GM12878 (cell line): ENCODE measurements at places on chromosomes 7 and 10.
A peak's percentile ranks its signal among the peaks of the same experiment; 100 is the strongest.

DNA sequence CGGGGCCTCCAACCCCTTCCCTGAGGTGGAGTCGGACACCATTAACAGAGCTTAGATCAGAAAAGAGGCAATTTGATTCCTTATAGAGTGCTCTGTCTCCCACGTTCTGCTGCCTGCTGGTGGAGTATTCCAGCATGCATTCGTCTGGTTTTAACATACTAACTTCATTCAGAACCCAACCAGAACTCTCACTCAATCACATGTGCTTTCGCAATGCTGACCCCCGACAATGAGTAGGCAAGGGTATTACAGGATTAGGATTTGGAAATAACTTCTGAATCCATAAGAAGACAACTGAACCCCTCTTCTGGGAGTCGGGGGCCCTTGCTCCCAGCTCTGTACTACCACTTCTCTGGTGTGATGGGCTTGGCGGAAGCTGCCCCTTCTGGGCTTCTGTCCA lies 55.7 kb upstream of the HABP2 start:
- no peak overlapping the region for H3K27ac ChIP-seq
- no peaks in the 10 kb centered on the region for H3K36me3 ChIP-seq
- no peaks in the 10 kb centered on the region for H3K4me1 ChIP-seq
- DNase-seq: no peak

- H3K36me3 ChIP-seq: no peaks in the 10 kb centered on the region
- H3K4me3 ChIP-seq: no peak overlapping the region
- peak; percentile 11 for DNase-seq
- H3K4me1 ChIP-seq: 0 out of 2 replicates have a peak, but pooled peaks cover 5% of the 10 kb centered on the region
- no peaks in the 10 kb centered on the region for H3K27me3 ChIP-seq
- H3K27ac ChIP-seq: no peak overlapping the region
Observed at GRCh38 chr10:10677479-10677878, 340.2 kb upstream of the CELF2 start.

GRCh38 chr10:30505543-30506298 lies 71.7 kb downstream of the MAP3K8 start:
- no peak for DNase-seq
- H3K36me3 ChIP-seq: no peaks in the 10 kb centered on the region
- H3K4me3 ChIP-seq: no peak overlapping the region

DNA sequence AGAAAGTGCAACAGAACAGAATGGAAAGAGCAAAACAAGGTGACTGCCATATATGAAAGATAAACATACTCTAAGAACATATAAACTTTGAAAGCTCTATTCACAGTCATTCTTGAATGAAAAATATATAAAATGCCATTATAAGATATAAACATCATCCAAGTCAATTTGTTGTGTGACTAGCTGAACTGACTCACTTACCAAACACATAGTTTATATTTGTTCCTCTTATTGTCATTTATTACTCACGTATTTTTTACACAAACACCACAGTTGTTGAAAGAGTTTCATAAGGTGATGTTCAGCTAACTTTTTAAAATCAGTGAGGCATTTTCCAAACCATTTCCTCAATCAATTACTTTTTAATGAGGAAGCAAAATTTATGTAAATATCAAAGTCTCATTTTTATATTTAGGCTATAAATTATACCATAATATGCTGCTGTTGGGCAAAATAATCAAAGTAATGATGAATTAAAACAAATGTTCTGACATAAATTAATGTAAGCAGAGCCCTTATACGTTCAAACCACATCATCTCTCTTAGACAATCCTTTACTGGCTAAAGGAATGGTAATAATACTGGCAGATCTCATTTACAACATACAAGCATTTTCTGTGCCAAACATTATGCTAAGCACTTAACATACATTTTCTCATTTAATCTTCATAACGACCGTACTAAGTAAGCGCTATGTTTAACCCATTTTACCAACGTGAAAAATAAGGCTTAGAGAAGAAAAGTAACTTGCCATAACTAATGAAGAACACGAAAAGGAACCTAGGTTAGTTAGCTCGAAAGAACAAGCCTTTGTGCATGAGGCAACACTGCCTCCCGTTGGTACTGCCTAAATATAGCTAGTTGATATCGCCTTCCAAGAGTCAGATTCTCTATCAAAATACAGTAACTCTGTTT lies 7.3 kb downstream of the LRRN3 start:
- H3K27me3 ChIP-seq: no peaks in the 10 kb centered on the region
- H3K4me1 ChIP-seq: no peaks in the 10 kb centered on the region
- H3K27ac ChIP-seq: no peak overlapping the region
- no peak for DNase-seq

GRCh38 chr7:22660732-22661131 lies 66.3 kb upstream of the IL6 start:
- DNase-seq: no peak
- H3K27me3 ChIP-seq: no peaks in the 10 kb centered on the region
- no peak overlapping the region for H3K4me3 ChIP-seq
- no peak overlapping the region for H3K27ac ChIP-seq
- no peaks in the 10 kb centered on the region for H3K36me3 ChIP-seq

DNA sequence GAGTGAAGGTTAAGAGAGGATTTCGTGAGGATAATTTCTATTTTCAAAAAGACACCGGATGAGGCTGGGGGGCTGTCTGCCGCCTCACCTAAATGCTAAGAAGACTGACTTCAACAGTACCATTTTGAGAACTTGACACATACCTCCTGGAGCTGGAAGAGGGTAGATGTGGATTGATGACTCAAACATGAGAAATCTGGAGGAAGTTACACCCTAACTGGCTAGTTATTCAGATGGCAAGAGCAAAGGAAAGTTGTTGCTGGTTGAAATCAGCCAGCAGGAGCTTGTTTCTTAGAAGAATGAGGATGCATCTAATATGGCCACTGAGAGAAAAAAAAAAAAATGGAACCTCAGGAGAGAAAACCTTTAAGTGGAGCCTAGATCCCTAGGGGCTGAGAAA lies 76.2 kb upstream of the KIAA1217 start:
- H3K4me1 ChIP-seq: no peaks in the 10 kb centered on the region
- no peak for DNase-seq
- no peak overlapping the region for H3K27ac ChIP-seq
- no peak overlapping the region for H3K4me3 ChIP-seq
- H3K27me3 ChIP-seq: no peaks in the 10 kb centered on the region

- peaks cover 7% of the 10 kb centered on the region for H3K27me3 ChIP-seq
- no peaks in the 10 kb centered on the region for H3K4me1 ChIP-seq
- no peaks in the 10 kb centered on the region for H3K36me3 ChIP-seq
- H3K4me3 ChIP-seq: no peak overlapping the region
- no peak overlapping the region for H3K27ac ChIP-seq
- no peak for DNase-seq
Observed at GRCh38 chr7:103447073-103447960, 1.3 kb upstream of the SLC26A5 start.

- no peak for DNase-seq
- no peaks in the 10 kb centered on the region for H3K4me1 ChIP-seq
- H3K27ac ChIP-seq: no peak overlapping the region
- H3K27me3 ChIP-seq: no peaks in the 10 kb centered on the region
- no peak overlapping the region for H3K4me3 ChIP-seq
- H3K36me3 ChIP-seq: no peaks in the 10 kb centered on the region
Observed at GRCh38 chr7:87747681-87748080, 119.5 kb downstream of the RUNDC3B start.

- no peak for DNase-seq
- H3K27me3 ChIP-seq: no peaks in the 10 kb centered on the region
- no peak overlapping the region for H3K27ac ChIP-seq
- H3K36me3 ChIP-seq: no peaks in the 10 kb centered on the region
Observed at GRCh38 chr7:30176463-30177109, 41.8 kb downstream of the MTURN start.

- H3K4me1 ChIP-seq: no peaks in the 10 kb centered on the region
- H3K4me3 ChIP-seq: no peak overlapping the region
- H3K36me3 ChIP-seq: no peaks in the 10 kb centered on the region
- no peak for DNase-seq
- no peak overlapping the region for H3K27ac ChIP-seq
Observed at GRCh38 chr7:95088536-95089215, 181.3 kb downstream of the PPP1R9A start.

DNA sequence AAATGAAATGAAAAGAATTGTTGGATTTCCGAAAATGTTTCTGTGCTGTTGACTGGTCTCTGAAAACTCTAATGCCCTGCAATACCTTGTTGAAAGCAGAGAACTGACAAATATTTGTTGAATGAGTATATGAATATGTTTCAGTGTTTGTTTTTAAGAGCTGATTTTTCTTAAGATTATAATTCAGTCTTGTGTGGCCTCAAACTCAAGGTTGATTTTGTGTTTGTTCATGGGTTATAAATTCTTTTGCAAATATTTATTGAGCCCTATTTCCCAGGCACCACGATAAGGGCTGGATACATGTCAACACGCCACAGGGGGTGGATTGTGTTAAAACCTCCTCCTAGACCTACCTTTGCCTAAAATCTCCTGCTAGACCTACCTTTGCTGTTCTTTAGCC lies 203.9 kb upstream of the PLPP4 start:
- no peak overlapping the region for H3K4me3 ChIP-seq
- H3K27ac ChIP-seq: no peak overlapping the region
- H3K27me3 ChIP-seq: no peaks in the 10 kb centered on the region
- H3K4me1 ChIP-seq: no peaks in the 10 kb centered on the region
- DNase-seq: no peak

DNA sequence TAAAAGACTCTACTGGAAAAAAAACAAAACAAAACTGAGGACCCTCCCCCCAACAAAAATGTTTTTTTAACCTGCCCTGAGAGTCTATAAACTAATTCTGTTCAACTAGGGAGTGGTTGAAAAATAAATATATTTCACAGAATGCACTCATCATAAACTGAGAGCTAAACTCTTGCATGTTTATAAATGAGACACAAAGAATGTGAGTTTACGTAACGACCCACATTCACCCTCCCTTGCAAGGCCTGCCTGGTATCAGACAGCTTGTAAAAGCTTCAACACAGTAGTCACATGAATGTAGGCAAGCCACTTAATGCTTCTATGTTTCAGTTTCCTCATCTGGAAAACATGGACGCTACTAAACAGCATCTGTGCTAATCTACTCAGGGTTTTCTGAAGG lies 50.3 kb downstream of the JAZF1 start:
- no peaks in the 10 kb centered on the region for H3K4me1 ChIP-seq
- no peak for DNase-seq
- H3K36me3 ChIP-seq: no peaks in the 10 kb centered on the region
- no peak overlapping the region for H3K27ac ChIP-seq

- no peak overlapping the region for H3K27ac ChIP-seq
- no peak overlapping the region for H3K4me3 ChIP-seq
- no peaks in the 10 kb centered on the region for H3K27me3 ChIP-seq
Observed at GRCh38 chr10:24897326-24897926, 55.0 kb downstream of the PRTFDC1 start.

GRCh38 chr7:121212036-121212435 lies 116.8 kb upstream of the WNT16 start:
- H3K4me1 ChIP-seq: no peaks in the 10 kb centered on the region
- H3K27me3 ChIP-seq: no peaks in the 10 kb centered on the region
- no peak overlapping the region for H3K27ac ChIP-seq
- H3K4me3 ChIP-seq: no peak overlapping the region
